Thyroid gland (tissue), 4 donors: ENCODE measurements at places on chromosomes 4 and X.

DNA sequence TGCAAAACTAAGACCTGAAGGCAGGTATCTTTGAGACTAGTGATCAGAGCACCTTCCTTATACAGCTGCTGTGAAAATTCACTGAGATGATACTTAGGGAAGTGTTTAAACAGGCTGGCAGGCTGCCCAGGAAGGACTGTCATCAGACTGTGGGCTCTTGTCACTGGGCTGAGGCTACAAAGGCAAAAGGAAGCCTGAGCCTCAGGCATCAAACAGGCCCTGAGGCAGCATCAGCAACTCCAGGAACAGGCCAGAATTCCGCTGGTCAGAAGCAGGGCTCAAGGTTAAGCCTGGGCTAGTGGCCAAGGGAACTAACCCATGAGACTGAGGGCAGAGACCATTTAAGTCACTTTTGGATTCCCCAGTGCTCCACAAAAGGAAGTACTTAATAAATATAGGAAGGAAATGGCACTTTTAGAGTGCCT, 12.8 kb downstream of the PJA1 start:
- DNase-seq = peak; percentile 67

GRCh38 chr4:7326306-7326692, 108.4 kb downstream of the PSAPL1 start:
- DNase-seq = no peak

DNA sequence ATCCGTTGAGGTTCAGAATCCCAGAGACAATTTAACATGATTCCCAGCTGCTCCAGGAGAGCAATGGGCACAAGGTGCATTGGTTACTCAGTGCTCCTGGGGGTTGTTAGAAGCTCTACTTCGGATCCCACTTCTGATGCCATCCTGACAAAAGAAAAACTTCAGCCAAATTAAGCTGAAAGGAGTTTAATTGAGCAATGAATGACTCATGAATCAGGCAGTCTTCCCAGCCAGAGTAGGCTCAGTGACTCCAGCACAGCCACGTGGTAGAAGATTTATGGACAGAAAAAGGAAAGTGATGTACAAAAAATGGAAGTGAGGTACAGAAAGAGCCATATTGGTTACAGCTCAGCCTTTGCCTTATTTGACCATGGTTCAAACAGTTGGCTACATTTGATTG, 95.7 kb downstream of the PWWP3B start:
- no peak for DNase-seq

DNA sequence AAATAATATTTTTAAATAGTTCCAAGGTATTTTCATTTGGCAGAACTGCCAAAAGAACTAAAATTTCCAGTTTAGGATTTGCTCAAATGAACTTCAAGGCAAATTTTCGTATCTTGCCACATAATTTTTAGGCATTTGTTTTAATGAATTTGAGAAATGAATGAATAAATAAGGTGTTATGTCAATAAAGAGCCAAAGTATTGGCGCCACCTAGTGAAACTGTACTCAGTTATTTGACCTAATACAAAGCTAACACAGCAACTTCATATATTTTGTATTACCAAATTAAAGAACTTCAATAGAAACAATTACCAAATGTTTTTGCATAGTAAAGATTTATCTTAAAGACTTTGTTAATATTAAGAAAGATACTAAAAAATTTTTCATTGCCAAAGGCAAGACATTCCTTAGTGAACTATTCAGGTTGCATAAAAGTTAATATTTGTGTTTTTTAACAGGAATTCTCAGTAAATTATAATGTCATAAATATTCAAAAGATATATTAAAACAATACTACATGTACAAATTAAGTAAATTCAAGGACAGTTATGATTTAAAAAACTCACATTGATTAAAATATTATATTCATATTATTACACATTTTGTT, 50.3 kb downstream of the STPG2 start:
- DNase-seq = no peak

GRCh38 chrX:72050011-72050410, 81.7 kb downstream of the RTL5 start:
- no peak for DNase-seq

DNA sequence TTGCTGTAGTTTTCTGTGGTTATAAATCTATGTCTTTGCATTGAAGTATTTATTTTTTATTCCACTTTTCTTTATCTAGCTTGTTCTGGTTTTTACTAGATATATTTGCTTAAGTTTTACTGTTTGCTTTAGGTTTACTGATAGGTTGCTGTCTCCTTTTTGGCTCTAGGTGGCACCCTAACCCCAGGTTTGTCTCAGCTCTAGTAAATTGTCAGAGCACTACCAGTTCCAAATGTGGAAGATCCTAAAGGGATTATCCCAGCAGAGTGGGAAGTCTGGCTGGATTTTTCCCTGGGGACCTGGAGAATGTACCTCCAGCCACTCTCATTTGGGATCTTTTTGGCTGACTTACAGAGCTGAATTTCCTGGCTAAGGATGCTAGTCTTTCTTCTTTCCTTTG, 106.1 kb downstream of the PBDC1 start:
- peak; percentile 27 for DNase-seq

DNA sequence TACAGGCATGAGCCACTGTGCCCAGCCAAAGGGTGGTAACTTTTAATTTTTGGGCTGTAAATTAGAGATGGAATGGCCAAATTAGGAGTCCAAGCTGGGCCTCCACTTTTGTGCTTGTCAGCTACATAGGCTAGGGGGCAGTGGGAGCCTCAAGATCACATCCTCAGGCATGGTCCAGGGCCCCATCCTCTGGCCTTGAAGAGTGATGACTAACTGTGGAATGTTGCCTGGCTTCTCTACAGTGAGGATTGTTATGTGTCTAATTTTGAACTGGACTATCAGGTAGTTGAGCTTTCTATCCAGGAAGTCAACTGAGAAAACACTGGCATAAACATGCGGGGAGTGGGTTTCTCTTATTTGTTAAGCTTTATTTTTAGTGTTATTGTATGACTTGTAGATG, 33.0 kb downstream of the CCNG2 start:
- DNase-seq = no peak

DNA sequence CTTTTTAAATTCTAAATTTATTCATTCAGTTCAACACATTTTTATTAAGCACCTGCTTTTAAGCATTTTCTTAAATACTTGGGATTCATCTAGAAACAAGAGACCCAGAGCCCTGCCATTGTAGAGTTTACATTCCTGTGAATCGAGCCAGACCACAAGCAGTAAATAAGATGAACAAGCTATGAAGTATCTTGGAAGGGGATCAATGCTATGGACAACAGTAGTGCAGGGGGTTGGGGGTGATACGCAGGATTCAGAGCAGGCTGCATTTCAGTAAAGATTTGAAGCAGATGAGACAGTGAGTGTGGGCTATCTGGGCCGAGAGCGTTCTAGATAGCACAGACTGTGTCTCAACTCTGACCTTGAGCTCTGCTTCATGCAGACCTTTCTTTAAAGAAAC, 35.1 kb downstream of the CLDN22 start:
- DNase-seq = no peak

- DNase-seq = no peak
Measured at GRCh38 chr4:90069151-90069550, 58.0 kb upstream of the CCSER1 start.

DNA sequence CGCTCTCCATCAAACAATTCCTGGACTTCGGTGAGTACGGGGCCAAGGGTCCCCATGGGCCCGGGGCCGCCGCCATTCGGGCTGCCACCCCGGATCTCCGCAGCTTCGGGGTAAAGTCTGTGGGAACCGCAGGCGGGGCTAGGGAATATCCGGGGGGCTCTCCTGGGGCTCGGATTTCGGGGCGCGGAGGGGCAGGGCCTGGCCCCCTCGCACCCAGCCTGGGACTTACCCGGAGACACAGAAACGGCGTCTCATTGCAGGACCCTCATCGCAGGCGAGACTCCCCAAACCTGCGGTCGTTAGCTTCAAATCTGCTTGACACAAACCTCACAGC, 413 bp downstream of the PDK3 start:
- DNase-seq = no peak
